CD8-positive, alpha-beta memory T cell (primary cell): ENCODE measurements at places on chromosomes 7 and 10.

- DNase-seq, result no peak
These were observed 83.6 kb downstream of the PPP1R3C start for GRCh38 chr10:91549262-91549661.

DNA sequence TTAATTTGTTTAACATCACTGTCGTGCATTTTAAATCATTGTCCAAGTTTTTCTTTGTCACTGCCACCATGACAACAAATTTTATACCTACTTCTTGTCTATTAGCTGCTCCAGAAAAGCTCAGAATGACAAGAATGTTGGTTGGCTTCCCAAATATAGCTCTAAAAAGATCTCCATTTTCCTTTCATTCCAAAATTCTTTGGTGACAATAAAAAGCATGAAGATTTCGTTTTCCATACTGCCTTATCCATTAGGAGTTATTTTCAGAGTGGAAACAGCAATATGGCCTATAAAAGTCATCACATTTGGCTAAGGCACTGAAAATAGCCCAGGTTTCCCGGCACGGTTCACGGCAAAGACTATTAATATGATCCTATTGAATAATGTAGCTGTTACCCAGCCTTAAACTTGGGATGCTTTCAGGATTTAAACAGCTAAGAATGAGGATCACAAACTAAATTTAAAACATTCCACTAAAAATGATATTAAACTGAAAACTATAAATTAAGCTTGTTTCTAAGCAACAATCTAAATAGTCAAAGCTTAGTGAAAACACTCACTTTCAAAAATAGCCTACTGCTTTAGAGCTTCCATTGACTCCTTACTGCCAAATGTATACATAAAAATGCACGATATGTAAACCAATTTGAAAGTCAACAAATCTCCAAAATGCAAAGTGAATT lies 2.7 kb downstream of the CTTNBP2 start:
- DNase-seq, result no peak

DNA sequence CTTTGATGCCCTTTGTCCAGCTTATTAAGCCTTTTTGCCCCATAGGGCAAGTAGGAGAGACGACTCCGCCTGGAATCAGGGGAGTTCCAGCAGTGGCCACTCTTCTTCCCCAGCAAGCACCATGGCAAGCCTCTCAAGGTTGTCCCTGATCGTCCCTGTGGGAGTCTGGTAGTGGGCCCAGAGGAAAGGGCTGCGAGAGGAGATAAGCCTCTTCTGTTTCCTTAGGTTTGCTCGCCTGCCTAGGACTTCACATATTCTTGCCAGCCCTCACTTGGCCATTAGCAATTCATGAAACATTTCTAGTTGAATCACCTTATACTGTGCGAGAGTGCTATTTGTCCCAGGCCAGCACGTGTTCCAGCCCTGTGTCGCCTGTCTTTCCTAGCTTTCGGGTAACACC lies 47.8 kb upstream of the CPN1 start:
- no peak for DNase-seq

GRCh38 chr7:158804335-158804734 lies 25.0 kb downstream of the ESYT2 start:
- DNase-seq, result peak; percentile 70

- no peak for DNase-seq
These were observed 260.0 kb upstream of the NRP1 start for GRCh38 chr10:33594475-33594874.

- no peak for DNase-seq
These were observed 271.6 kb upstream of the SLC26A5 start for GRCh38 chr7:103717574-103717973.
